ENCODE measurements at places on chromosomes 3 and 15. TPM values are rescaled to one million over a fixed set of nuclear protein-coding genes. Genes with fewer than 3 reads are reported as not detected.

EPHA6 gene
- not detected for polyA plus RNA-seq

DNA sequence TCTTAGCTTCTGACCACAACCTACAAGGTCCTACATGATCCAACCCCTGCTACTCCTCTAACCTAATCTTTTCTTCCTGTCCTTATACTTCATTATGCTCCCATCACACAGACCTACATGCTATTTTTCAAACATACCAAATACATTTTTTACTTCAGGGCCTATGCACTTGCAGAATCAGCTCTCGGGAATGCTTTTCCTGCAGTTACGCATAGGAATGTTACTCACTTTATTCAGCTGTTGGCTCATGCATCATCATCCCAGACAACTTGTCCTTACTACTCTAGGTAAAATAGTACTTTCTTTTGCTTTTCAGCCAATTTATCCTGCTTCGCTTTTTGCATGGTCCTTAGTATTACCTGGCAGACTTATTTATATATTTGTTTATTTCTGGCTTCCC, 105.6 kb downstream of the OXSM start:
- no peak for DNase-seq

DUOXA1 gene
- 0.03 TPM for polyA plus RNA-seq

DNA sequence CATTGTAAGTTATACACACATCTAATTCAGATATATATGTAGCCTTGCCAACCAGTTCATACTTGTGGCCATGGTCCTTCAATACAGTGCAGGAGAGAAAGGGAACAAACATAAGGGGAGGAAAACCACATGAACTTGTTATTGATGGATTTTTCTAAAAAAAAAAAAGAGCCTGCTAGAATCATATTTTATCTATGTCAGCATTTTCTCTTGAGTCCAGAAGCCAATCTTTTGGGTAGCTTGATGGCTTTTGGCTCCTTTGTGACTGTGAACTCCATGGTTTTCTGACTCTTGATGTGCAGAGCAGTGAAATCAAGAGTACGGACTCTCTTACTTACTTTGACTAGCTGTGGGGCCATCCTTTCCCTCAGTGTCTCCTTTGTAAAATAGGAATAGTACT, 197.4 kb upstream of the DPH6 start:
- no peak for DNase-seq

DNA sequence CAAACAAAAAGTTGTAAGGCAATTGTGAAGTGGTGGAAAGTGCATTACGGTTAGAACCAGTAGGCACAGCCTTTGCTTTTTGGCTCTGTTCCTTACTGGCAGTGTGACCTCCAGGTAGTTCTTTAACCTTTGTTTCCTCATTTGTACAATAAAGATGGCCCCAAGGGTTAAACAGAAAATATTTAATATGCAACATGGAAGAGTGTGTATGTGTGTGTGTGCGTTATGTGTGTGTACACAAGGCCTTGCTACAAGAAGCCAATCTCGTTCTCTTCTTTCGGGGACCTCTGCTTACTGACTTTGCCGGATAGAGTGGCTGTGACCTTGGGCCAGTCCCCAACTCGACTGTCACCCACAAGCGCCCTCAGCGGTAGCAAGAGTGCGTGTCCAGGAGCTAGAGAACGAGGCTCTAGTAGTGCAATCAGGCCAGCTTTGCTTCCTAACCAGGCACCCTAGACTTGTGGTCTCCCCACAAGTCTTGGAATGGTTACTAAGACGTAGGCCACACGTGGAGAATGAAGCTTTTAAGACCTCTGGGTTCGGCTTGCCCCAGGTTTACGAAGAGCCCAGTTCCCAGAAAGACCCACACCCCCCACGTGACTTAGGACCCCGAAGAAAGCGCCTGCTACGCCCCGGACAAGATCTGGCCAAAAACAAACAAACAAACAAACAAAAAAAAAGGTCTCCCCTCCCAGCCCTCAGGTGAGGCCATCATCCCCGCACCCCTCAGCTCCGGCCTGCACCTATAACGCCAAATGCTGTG, 593 bp downstream of the CIAO2A start:
- peak; percentile 88 for DNase-seq

DNA sequence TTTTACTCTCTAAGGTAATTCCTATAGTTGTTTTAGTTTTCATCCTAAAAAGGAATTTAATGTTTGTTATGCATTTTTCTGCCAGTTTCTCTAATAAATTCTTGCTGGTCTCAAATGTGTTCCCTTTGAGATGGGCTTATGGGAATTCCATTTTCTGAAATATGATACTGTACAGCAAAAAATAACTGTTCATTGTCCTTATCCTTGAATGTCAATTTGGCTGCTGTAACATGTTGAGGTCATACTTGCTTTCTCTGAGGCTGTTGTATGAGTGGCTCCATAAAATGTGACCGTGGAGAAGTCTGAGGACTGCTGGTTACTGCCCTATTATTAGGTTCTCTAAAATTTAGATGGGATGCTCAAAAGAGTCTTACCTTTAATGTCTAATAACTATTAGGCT, 266.5 kb downstream of the ADAMTS17 start:
- no peak for DNase-seq

- DNase-seq = no peak
Observed at GRCh38 chr3:46093966-46094365, 66.7 kb upstream of the XCR1 start.

DNA sequence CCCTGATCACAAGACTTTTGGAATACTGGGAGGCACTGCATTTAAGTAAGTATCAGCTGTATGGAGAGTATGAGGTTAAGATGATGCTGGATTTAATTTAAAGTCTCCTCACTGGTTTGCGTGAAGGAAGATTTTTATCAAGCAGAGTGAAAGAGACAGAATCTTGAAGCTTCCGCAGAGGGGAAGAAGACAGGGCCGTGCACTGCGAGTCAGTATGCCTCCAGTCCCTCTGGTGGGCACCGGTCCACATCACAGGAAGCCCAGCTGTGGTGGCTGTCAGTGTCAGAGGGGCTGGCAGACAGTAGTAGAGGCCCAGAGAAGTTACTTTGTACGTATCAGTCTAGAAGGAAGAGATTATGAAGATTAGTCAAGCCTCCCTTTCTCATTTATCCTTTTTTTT, 379.0 kb upstream of the TPRG1 start:
- no peak for DNase-seq

DNASE1L3 gene
- 102 TPM for polyA plus RNA-seq

GRCh38 chr3:101964861-101965260, 115.5 kb downstream of the NFKBIZ start:
- DNase-seq = no peak

SAXO2 gene
- polyA plus RNA-seq = 1.4 TPM

DNA sequence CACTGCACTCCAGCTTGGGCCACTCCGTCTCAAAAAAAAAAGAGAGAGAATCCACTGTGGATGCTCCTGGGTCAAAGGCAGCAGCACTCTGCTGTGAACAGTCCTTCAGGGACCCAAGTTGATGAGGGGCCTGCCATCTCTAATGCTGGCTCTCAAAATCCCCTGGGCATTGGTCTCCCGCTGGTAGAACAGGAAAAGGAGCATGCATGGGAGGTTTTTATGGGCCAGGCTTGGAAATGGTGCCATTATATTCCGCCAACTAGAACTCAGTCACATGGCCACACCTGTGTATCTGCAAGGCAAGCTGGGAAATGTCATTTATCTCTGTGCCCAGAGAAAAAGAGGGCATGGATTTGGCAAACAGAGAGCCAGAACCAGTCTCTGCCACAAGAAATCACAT, 3.4 kb upstream of the DIS3L start:
- no peak for DNase-seq

SOX2 gene
- 0.05 TPM for polyA plus RNA-seq

EPHA3 gene
- polyA plus RNA-seq = 0.15 TPM

GRCh38 chr3:114839476-114839875, 307.6 kb downstream of the ZBTB20 start:
- no peak for DNase-seq

UBA7 gene
- 231 TPM for polyA plus RNA-seq

NECTIN3 gene
- 0.58 TPM for polyA plus RNA-seq
